Heart left ventricle (tissue), 16 donors: ENCODE measurements at places on chromosomes 13 and 19. TPM values are rescaled to one million over a fixed set of nuclear protein-coding genes. Genes with fewer than 3 reads are reported as not detected.

DNA sequence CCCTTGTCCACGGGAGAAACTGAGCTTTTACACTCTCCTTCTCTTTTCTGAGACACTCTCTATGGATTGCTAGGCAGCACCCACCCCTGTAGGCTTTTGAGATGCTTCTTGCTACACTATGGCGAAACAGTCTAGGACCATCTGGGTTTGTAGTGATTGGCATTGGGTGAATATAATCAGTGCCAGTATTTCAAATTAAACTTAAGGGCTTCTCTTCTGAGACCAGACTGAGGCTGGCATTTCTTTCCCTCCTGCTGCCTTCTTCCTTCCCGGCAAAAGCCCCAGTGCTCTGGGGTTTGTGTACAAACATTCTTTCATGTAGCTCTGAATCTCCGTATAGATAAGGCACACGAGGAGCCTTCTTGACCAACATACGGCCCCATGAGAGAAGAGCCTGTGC, 276.7 kb downstream of the SLC7A1 start:
- DNase-seq: no peak

DNA sequence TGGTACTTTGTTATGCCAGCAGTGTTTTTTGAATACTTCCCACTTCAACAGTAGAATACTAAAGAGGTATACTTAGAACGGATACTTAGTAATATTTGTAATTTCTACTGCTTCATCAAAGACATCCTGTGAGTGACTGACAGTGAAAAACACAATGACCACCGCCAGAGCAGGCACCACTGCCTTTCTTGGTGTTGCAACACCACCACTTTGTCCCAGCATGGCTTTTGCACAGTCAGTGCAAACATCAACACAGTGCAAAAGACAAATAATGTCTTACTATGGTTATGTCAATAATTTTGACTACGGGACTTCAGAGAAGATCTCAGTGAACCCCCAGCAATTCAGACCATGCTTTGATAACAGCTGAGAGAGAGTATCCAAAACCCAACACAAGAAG, 220.5 kb downstream of the RBM26 start:
- no peak for DNase-seq

- DNase-seq: no peak
Measured at GRCh38 chr13:55007681-55008080, 1979.1 kb downstream of the OLFM4 start.

DNA sequence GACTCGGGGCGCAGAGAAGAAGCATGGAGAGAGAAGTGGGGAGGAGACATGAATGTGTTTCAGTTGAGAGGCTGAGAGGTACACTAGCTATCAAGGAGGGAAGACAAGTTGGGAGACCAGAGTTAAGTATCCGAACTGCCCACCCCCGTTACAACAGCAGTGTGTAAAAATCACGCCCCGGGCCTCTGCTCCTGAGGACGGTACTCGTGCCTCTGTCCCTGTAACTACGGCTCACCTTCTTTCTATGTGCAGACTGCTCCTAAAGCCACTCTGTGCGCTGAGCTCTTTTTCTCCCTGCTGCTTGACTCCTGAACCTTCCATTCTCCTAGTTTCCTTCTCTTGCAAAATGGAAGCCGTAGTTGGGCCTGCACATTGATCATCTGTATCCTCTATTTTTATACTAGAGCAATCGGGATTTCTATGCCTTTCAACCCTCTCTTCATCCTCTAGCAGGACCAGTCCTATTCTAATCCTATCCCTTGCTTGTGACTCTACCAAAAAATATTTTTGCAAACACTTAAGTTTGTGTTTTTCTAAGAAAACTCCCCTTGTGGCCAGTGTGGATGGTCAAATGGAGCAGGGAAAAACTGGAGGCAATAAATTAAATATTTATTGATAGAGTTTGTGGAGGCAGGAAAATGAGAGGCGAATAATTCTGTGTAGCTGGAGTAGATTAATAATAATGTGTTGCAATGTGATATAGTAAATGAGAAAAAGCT, 569 bp downstream of the POLR1D start:
- DNase-seq: no peak

DNA sequence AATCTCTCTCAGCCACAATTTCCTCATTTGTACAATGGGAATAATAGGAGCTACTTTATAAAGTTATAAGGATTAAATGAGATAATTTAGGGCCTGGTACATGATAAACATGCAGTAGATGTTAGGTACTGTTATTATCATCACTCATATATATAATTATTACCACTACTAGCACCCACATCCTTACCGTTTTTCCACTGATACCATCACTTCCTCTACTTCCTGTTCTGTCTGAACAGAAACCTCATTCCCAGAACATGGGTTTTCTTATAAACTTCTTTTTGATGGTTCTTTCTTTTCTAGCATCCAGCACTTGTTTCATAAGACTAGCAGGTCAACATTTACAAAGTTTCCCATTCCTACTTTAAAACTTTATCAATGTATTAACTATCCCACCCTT, 6.3 kb downstream of the CDADC1 start:
- DNase-seq: no peak

DNA sequence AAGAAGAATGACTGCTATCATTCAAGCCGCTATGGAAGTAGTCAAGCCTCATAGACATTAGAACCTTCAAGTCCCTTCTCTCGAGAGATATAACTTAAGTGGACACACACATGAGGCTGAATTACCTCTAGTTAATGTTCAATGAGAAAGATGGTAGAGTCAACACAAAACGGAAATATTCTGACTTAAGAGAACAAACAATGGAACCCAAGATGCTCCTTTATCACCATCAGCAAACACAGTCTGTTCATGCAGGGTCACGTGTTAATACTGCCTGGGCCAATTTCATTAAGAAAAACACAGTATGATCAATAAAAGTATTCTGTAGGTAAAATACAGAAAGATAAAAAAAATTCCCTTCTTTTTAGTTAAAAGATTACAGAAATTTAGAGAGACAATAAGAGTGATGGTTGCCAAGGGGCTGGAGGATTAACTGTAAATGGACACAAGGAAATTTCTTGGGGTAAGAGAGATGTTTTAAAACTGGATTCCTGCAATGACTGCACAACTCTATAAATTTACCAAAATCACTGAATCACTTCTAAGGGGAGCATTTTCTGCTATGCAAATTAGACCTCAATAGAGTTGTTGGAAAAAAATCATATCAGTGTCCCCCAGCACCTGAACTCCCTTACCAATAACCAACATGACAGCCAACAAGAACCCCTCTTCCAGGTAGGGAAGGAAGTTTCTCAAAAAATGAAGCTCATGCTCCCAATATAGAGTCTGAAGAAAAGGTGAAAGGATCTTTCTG, 256.6 kb downstream of the ABCC4 start:
- no peak for DNase-seq

DNA sequence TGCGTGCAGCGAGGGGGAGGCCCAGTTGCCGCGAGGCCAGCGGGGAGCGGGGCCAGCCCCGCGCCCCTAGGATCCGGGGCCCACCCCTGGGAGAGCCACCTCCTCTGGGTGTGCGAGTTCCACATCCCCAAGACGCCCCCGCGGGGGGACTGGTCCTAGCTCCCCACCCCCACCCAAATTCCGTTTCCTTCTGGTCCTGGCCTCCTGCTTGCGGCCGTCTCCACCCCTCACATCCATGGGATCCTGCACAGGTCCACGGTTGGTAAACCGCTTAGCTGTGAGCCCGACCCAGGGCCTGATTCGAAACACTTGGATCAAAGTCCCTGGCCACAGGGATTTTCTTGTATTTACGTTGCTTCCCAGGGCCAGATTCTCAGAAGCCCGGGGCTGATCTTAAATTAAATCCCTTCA, 324 bp upstream of the FBXO17 start:
- DNase-seq: no peak

DNA sequence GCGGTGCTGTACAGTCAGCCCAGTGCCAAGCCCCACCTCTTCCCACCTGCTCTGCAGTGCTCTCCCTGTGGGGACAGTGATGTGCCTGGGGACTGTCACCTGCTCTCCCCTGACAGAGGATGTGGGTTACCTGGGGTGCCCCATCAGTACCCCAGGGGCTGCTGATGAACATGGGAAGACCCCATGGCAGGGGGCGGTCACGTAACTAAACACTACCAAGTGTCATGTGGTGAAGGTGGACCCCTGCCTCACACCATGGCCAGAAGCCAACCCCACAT, 12.7 kb downstream of the KDM4B start:
- DNase-seq: no peak

DNA sequence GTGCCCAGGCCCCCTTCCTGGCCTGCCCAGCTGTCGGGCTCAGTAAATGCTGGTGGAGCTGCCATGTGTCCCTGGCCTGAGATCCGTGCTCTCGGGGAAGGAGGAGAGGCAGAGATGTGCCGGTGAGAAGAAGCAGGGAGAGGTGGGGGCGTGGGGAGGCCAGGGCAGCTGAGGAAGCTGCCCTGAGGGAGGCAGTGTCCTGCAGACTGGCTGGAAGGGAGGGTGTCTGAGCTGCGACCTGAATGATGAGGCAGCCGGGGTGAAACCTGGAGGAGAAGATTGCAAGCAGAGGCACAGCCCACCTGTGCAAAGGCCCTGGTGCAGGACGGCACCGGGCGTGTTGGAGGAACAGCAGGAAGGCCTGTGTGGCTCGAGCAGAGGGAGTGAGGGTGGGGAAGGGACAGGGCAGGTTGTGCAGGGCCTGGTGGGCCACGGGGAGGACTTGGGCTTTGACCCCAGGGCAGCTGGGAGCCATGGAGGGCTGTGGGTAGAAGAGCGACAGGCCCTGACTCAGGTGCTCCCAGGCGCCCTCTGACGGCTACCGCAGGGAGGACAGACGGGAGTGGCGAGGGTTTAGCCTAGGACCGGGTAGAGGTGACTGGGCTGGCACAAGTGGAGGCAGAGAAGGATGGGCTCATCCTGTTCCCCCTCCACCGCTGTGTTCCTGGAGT, 14.0 kb upstream of the CELF5 start:
- no peak for DNase-seq

Gene PLIN5
- 65.0 TPM for polyA plus RNA-seq

Gene NLRP5
- polyA plus RNA-seq: not detected

Gene CEACAM3
- polyA plus RNA-seq: not detected

Gene TMEM59L
- 5.1 TPM for polyA plus RNA-seq

Gene SPRYD7
- 14.4 TPM for polyA plus RNA-seq

Gene PDS5B
- polyA plus RNA-seq: 3.7 TPM
